ENCODE measurements at places on chromosomes 6 and 20.
A peak's percentile ranks its signal among the peaks of the same experiment; 100 is the strongest.

- peak; percentile 85 for DNase-seq
Measured at GRCh38 chr20:63641792-63642523, 11.3 kb downstream of the STMN3 start.

DNA sequence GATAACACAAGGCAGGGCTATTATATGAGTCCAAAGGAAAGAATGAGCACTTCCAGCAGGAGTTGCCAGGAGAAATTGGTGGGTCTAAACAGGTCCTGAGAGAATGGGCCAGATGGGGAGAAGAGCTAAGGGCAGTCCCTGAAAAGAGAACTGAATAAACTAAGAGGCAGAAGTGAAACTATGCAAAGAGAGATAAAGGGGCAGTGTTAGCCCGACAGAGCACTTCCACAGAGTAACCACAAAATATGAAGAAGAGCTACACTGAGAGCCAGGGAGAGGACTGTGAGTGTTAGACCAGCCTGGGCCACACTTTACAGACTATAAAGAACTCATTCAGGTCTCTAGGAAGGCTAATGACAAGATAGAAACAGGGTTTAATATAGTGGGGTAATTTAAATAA, 43.8 kb downstream of the RALGAPA2 start:
- DNase-seq: no peak

- DNase-seq: no peak
Measured at GRCh38 chr6:143615785-143616184, 62.0 kb upstream of the PHACTR2 start.

GRCh38 chr20:5116875-5117274, 2.9 kb downstream of the PCNA start:
- no peak for DNase-seq

GRCh38 chr20:6637160-6637579, 130.3 kb upstream of the BMP2 start:
- no peak for DNase-seq

DNA sequence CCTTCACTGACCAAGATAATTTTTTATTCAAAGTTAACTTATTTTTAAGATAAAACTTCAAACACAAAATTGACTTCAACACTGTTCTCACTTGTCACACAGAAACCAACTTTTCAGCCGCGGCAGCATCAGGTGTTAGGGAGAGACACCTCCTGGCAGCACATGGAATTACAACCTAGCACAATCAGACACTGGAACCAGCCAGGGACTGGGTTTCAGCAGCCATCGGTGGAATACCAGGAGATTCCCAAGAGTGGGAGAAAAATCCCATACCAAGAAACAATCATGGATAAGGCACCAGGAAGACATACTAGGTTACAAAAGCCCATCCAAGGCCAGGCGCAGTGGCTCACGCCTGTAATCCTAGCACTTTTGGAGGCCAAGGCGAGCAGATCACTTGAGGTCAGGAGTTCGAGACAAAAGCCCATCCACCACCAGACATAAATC, 70.0 kb downstream of the SNX5 start:
- peak; percentile 72 for DNase-seq

DNA sequence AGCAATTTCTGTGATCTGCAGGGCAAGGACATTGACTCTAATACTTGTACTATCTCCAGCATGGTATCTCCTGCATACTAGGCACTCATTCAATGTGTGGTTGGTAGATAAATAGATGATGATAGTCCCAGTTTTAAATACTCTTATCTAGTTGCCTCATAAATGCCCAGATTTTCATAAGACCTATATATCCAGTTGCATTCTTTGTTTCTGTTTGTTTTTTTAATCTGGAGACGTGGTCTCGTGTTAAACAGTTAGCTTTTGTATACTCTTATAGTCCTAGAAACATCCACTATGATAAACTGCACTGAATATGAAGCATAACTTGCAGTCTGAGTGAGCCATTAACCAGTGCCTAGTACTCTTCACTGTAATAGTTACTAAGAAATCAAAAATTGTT, 35.5 kb upstream of the SUMO4 start:
- no peak for DNase-seq

GRCh38 chr20:37347347-37347823, 1.4 kb downstream of the SRC start:
- DNase-seq: no peak

DNA sequence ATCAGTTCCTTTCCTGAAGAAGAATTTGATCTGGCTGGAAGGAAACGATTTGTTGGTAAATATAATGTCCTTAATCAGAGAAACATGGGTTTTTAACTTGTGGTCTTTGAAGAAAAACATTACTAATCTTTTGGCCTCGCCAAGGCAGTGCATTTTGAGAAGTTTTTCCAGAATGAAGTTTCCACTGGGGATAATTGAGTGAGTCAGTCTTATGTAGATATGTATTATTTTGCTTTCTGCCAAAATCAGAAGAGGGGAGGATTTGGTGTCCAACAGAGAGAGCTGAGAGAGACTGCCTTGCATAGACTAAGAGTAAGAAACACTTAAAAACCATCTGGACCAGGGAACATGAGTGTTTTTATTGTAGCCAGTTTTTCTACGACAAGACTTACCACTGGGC, 79.9 kb downstream of the FNDC1 start:
- no peak for DNase-seq

- DNase-seq: no peak
Measured at GRCh38 chr6:111912904-111913303, 39.7 kb upstream of the FYN start.

- no peak for DNase-seq
Measured at GRCh38 chr20:62804021-62804626, 511 bp upstream of the OGFR start.

DNA sequence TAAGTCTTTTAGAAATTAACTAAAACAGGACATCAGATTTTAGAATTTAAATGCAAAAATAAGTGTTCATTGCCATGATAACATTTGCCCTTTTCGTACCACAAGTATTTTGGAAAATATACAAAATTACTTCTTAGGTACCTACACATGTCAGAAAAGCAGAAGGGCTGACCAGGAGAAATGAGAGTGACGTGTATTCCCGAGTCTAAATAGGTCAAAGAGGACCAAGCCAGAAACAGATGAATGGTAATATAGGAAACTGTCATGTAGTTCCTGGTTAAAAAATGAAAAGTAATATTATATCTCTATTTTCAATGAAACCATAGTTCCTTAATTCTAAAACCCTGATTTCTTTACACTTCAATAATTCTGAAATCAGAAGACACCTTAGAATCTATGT, 126.2 kb downstream of the IPCEF1 start:
- DNase-seq: no peak

DNA sequence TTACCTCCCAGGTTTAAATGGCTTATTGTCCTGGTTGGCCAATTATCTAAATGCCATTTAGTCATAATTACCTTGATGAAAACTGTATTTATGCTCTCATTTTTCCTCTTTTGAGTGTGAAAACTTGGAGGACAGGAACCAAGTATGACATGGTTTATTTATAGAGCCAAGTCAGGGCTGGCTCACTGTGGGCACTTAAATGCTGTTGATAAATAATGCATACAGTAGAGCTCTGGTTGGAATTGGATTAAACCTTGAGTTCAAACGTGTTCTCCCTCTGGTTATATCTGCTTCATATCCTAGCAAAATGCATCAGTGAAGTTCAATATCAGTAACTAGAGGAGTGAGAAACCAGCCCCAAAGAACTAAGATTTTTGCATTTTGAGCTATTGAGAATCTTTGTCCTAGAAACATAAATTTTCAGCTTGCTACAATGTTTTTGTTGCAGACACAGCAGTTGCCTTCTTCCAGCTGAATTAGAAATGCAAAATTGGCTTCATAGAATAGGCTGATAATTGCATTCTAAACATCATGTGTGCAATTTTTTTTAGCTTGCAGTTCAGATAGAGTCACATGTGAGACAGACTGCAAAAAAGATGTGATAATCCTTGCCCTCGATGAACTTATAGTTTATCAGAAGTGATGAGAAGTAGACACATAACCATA, 255.8 kb downstream of the BTBD3 start:
- no peak for DNase-seq

GRCh38 chr6:26270903-26271667, 93.9 kb upstream of the BTN3A2 start:
- no peak for DNase-seq

GRCh38 chr20:61930776-61931475, 134.8 kb downstream of the TAF4 start:
- no peak for DNase-seq

- no peak for DNase-seq
Measured at GRCh38 chr6:83702749-83703148, 6.2 kb downstream of the SNAP91 start.

DNA sequence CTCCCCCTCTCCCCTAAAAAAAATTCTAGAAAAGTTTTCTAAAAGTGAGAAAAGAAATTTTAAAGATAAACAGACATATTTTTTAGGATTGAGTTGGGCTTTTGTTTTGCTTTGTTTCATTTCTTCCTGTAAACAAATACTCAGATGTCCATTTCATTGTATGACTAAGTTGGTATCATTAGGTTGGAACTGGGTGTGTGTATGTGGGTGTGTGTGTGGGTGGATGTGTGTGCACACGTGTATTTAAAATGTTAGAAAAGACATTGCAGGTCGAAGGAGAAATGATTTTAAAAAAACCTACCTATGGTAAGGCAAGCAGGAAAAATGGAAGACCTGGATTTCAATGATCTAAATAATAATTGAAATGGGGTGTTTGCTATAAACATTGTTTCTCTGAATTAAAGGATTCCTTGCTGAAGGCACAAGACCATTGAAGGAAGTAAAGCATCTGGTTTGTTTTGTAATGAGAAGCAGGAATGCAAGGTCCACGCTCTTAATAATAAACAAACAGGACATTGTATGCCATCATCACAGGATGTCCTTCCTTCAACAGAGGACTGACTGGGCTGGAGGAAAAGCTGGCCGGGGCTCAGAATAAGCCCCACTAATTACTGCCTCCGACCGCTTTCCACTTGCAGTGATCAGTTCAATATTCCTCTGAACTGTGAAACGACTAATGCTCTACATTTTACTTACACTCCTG, 996 bp upstream of the PRDM1 start:
- no peak for DNase-seq

- no peak for DNase-seq
Measured at GRCh38 chr20:40781327-40782042, 92.4 kb upstream of the MAFB start.

DNA sequence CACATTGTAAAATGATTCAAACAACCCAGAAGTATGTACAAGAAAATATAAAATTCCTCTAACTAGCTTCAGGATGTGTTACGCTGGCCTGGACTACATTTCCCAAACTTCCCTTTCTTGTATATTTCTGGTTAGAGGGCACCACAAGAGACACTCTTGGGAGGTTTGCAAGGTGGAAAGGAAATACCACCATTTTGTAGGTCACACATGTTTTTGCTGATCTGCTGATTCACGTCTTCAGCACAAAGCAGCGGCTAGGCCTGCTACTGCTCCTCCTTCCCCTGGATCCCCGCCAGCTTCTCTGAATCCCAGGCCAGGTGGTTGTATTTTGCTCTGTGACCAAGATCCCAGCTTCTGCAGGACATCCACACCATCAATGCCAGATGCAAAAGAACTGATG, 104.2 kb downstream of the AGPAT4 start:
- DNase-seq: peak; percentile 62

DNA sequence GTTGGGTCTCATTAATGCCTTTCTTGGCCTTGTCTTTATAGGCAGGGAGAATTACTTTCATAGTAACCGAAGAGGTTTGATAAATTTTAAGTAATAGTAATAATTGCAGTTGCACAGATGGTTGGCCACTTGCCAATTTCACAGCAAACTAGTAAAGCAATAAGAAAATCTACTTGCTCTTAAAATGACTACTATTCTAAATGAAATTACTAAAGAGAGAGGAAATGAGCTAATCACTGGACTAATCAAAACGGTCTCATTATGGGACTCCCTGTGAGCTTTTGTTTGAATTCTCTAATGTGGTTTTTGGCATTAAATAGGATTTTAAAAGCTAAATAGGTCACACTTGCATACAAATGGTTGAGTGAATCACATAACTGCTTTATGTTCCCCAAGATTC, 227.4 kb upstream of the PLN start:
- DNase-seq: no peak

DNA sequence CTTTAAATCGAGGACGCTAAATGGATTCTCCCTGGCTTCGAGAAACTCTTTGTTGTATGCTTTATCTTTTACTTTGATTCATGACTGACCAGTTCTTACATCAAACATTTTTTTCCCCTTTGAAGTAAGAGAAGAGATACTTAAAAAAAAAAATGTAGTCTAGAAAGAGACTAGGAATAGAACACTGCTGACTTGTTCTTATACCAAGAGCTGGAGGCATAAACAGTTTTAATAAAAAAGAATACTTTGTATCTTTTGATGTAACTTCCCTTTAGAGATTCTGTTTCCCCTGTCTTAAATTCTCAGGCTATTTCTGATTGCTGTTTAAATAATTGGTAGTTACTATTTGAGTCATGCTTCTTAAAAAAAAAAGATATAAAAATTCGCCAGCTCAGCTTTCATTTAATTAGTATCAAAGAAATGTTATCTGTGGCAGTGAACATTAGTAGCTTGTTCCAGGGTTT, 4.8 kb downstream of the ASXL1 start:
- no peak for DNase-seq

- no peak for DNase-seq
Measured at GRCh38 chr6:127177923-127178231, 59.4 kb downstream of the RSPO3 start.

DNA sequence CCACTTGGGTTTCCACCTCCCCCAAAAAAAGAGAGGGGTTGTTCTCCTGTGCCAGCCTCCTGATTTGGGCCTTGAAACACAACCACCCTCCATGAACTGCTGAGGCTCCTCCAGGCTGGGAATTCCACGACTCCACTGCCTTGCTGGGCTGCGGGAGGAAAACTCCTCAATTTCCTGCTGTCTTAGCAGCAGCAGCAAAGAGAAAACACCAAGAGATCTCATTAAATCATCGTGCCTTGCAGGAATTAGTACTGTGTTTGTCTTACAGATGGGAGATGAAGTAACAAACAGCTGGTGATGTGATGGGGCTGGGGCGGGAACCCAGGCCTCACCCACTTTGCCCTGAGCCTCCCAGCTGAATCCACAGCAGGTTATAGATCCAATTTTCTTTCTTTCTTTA, 29.0 kb downstream of the BPIFB1 start:
- DNase-seq: no peak

DNA sequence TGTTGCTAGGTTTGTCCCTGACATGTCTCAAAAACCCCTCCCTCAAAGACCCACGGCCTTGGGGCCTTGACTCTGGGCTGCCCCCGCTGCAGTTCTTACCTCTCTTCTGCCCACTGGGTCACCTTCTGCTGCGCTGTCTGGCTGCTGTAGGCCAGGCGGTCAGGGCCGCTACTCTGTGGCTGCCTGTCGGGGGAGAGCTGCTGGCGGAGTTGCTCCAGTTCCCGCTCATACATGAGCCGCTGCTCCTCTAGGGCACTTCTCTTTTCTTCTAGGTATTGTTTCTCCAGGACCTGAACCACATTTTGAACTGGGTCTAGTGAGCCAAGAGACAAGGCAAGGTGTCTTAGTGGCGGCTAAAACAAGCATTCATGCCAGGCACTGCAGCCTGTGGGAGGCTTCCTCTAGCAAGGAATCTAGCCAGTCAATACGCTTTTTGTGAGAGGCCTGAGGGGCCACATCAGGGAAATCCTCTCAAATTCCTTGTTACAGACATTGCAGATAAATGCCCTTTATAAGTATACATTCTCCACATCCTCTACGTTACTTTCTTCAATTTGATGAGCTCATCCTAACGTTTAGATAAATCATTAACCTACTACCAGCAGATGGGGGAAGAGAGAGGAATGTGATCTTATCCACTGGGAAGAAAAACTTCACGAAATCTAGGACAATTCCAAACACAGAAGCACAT, 110.3 kb upstream of the NUP153 start:
- no peak for DNase-seq
